Pancreas (tissue), 10 donors: ENCODE measurements at places on chromosomes 1 and 21.
A peak's percentile ranks its signal among the peaks of the same experiment; 100 is the strongest.

DNA sequence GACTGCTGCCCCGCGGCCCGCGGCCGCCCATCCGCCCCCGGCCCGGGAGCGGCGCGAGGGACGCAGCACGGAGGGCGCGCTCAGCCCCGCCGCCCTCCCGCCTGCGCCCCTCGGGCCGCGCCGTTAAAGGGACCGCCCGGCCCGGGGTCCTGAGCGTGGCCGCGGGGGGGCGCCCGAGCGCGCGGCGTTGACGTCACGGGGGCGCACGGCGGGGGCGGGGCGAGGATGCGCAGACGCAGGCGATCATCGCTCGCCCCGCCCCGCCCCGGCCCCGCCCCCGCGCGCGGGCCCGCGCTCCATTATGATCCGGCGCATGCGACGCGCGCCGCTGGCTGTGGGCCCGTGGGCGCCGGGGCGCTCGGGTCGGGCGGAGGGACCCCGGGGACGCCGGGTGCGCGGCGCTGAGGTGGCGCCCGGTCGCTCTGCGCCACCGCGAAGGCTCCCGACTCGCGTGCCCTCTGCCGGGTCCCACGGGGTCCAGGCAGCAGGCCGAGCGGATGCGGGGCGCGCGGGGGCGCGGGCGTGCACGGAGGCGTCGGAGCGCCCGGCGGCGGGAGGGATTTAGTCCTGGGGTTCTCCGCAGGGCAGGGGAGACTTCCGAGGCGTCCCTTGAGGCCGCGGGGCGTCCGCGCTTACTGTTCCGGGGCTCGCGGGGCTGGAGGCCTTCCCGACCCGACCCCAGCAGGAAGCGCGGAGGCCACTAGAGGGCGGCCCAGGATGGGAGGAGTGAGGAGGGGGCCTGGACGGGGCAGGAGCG lies at the start of gene DVL1:
DVL1 (minus strand) TSS at position 163 of the 757 bp plus-strand sequence. CDS start 353 bp downstream, outside the sequence.
- no peaks in the 10 kb centered on the region for H3K27me3 ChIP-seq
- no peaks in the 10 kb centered on the region for H3K36me3 ChIP-seq
- peak within 1 kb of the TSS; percentile 66 for H3K27ac ChIP-seq
- peak within 1 kb of the TSS; percentile 81 for H3K4me3 ChIP-seq

DNA sequence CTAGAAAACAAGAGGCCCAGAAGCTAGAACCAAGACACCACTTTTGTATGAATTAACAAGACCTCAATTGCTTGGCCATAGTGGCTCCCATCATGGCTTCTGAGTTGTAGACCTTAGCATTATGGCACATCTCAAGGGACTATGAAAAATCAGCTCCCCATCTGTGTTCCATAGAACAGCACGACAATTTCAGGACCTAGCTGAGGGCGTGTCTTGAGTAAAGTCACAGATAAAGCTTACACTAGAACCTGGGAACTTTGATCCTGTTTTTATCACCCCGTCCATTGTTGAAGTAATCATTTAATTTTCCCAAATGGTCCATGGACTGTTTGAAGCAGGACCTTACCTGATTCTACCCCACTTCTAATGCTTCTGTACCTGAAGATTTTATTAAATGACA lies 44.8 kb downstream of the RUNX1 start:
- H3K4me3 ChIP-seq, result no peak overlapping the region
- H3K27ac ChIP-seq, result no peak overlapping the region
- DNase-seq, result no peak
- H3K27me3 ChIP-seq, result no peaks in the 10 kb centered on the region
- H3K36me3 ChIP-seq, result no peaks in the 10 kb centered on the region
- H3K4me1 ChIP-seq, result no peaks in the 10 kb centered on the region

DNA sequence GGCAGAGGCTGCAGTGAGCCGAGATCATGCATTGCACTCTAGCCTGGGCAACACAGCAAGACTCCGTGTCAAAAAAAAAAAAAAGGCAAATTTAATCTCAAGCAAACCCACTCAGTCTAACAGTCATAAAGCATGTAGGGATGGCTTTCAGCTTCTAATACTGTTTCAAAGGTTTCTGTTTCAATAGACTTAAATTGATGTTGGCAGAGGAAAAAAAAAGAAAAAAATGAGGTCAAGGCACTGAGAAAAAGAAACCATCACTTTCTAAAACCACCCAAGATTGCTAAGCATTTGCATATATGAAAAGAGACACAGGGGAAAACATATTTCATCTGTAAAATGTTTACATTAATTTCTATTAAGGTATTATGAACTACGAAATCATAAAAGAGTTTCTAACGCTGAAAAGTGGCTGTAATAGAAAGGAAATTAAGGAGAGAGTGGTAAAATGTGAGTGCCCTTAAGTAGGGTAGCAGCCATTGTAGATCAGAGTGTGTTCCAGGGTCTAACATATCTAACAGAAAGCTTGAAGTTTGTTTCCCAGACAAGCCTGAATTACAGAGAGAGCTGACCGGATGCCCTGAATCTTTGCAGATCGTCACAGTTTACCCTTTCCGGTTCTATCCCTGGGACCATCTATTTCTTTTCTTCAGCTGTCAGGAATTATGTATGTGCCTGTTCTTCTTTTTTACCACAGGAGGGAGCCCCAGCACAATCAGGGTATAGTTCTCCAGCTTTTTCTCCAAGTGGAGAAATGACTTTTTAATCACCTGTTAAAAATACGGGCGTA lies 70.0 kb downstream of the PLD5 start:
- H3K36me3 ChIP-seq, result no peaks in the 10 kb centered on the region
- H3K4me3 ChIP-seq, result no peak overlapping the region
- no peaks in the 10 kb centered on the region for H3K27me3 ChIP-seq
- H3K4me1 ChIP-seq, result no peaks in the 10 kb centered on the region
- H3K27ac ChIP-seq, result no peak overlapping the region
- no peak for DNase-seq

DNA sequence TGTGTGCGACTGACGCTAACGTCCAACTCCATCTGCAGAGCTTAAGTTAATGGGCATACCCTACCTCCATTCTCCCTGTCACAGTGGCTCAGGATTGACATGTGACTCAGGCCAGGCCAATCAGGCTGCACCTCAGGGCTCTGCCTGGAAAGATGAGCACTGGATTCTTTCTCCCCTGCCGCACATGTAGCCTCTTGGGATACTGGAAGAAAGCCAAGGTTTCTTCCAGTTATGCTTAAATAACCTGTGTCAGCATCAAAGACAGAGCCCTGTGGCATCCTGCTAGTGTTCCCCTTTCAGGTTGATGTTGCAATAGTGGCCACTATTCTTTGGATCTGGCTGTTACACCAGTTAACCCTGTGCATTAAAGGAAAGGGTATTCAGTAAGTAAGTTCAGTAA lies 55.0 kb upstream of the SYT6 start:
- no peak overlapping the region for H3K27ac ChIP-seq
- no peaks in the 10 kb centered on the region for H3K4me1 ChIP-seq
- no peak overlapping the region for H3K4me3 ChIP-seq

- peak; percentile 23 for DNase-seq
- H3K27me3 ChIP-seq, result no peaks in the 10 kb centered on the region
- H3K4me3 ChIP-seq, result no peak overlapping the region
These were observed 195.0 kb upstream of the OLFM3 start for GRCh38 chr1:102191723-102192122.

GRCh38 chr1:77925518-77925917 lies 37.1 kb downstream of the NEXN start:
- H3K27ac ChIP-seq, result no peak overlapping the region
- H3K4me1 ChIP-seq, result no peaks in the 10 kb centered on the region

- DNase-seq, result no peak
- no peak overlapping the region for H3K27ac ChIP-seq
- H3K27me3 ChIP-seq, result no peaks in the 10 kb centered on the region
- H3K36me3 ChIP-seq, result no peaks in the 10 kb centered on the region
These were observed 576.9 kb downstream of the MATN1 start for GRCh38 chr1:30146448-30146847.

- peaks cover 26% of the 10 kb centered on the region for H3K4me1 ChIP-seq
- H3K36me3 ChIP-seq, result no peaks in the 10 kb centered on the region
- no peak for DNase-seq
- no peaks in the 10 kb centered on the region for H3K27me3 ChIP-seq
- no peak overlapping the region for H3K4me3 ChIP-seq
- no peak overlapping the region for H3K27ac ChIP-seq
These were observed 79.8 kb upstream of the ROR1 start for GRCh38 chr1:63693944-63694571.

- H3K4me3 ChIP-seq, result no peak overlapping the region
- H3K36me3 ChIP-seq, result no peaks in the 10 kb centered on the region
- H3K27ac ChIP-seq, result no peak overlapping the region
- H3K4me1 ChIP-seq, result no peaks in the 10 kb centered on the region
These were observed 49.5 kb upstream of the CD46 start for GRCh38 chr1:207702317-207702716.

DNA sequence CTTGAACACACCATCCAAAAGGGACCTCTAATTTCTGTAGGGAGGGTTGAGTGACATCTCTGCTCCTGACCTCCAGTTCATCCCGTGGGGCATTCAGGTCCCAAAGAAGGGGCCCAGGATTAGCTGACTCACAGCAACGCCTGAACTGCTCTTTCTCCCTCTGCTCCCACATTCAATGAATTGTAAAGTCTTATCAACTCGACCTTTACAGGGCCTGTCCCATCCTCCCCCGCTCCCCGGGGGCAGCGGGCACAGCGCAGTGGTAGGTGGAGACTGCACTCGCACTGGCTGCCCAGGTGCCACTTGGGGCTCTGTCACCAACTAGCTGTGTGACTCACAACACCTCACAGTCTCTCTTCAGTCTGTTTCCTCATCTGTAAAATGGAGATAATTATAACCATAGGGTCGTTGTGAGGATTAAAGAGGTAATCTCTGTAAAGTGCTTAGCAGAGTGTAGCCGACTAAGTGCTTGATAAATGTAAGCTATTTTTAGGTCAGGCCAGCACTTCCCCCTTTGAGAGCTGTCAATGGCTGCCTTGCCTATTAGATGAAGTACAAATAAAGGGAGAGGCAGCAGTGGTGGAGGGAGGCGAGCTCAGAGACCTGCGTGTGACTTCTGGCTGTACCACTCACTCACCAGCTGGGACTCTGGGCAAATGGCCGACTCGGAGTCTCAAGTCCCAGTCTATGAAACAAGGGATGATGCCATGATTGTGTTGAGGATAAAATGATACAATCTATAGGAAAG lies 637 bp upstream of the MYBPHL start:
- no peak for DNase-seq
- no peaks in the 10 kb centered on the region for H3K4me1 ChIP-seq
- no peak overlapping the region for H3K27ac ChIP-seq
- H3K4me3 ChIP-seq, result no peak overlapping the region
- no peaks in the 10 kb centered on the region for H3K27me3 ChIP-seq

- H3K4me1 ChIP-seq, result peaks cover 15% of the 10 kb centered on the region
- no peaks in the 10 kb centered on the region for H3K36me3 ChIP-seq
- no peak for DNase-seq
These were observed 111.1 kb downstream of the FNBP1L start for GRCh38 chr1:93559045-93559444.
